Thymus (tissue), 14 donors: ENCODE measurements at places on chromosomes 1 and 21. TPM values are rescaled to one million over a fixed set of nuclear protein-coding genes. Genes with fewer than 3 reads are reported as not detected.

GRCh38 chr21:40433538-40433937, 413.4 kb downstream of the DSCAM start:
- no peak overlapping the region for H3K27ac ChIP-seq
- H3K27me3 ChIP-seq: no peaks in the 10 kb centered on the region
- no peaks in the 10 kb centered on the region for H3K36me3 ChIP-seq
- H3K4me3 ChIP-seq: no peak overlapping the region
- no peaks in the 10 kb centered on the region for H3K4me1 ChIP-seq
- DNase-seq: no peak

- H3K27me3 ChIP-seq: no peaks in the 10 kb centered on the region
- no peak overlapping the region for H3K27ac ChIP-seq
- H3K36me3 ChIP-seq: no peaks in the 10 kb centered on the region
- no peak for DNase-seq
These were observed 29.4 kb upstream of the SOD1 start for GRCh38 chr21:31629972-31630711.

DNA sequence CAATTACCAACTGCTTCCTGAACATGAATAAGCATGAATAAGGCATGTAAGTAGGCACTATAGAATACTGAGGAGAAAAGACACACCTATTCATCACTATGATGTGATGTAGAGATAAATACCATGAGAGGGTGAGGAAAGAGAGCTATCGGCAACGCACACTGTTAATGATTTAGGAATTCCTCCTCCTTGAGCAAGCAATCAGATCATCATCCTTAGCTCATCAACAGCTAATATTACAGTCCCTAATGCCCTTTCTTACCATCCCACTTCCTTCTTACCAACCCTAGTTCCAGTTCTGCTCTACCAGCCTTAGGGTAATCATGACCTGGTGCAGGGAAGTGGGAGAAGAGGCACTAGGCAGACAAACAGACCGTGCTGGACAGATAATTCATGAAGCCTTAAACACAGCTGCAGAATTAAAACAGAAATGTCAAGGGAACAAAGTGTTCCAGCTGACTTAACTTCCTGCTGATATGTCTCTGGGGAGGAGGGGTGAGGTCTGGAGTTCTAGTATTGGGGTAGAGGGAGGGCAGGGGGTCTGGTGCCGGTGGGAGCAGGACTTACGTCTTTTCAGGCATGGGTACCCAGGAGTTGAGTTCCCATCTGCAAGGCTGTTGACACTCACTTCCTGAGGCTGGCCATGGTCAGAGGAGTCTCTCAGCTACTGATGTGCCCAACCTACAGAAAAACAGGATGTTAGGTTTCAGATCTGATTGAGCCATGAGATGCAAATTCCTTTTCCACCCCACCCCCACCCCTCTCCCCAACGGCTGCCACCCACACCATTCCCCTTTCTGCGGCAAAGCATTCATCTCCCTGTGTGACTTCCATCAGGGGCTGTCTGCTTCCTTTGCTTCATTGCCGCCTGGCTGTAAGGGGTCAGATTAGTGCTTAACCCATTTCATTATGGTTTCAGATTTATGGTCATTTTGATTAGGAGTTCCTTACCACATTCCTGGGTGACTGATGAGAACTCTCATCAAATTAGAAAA, 12.6 kb upstream of the RCSD1 start:
- H3K27ac ChIP-seq: peak overlapping the region; percentile 84
- no peaks in the 10 kb centered on the region for H3K36me3 ChIP-seq
- peaks cover 58% of the 10 kb centered on the region for H3K4me1 ChIP-seq
- H3K27me3 ChIP-seq: no peaks in the 10 kb centered on the region
- H3K4me3 ChIP-seq: peak overlapping the region; percentile 40

- peak overlapping the region; percentile 84 for H3K4me3 ChIP-seq
- H3K4me1 ChIP-seq: peaks cover 31% of the 10 kb centered on the region
- no peak for DNase-seq
- no peaks in the 10 kb centered on the region for H3K27me3 ChIP-seq
- H3K36me3 ChIP-seq: no peaks in the 10 kb centered on the region
- peak overlapping the region; percentile 96 for H3K27ac ChIP-seq
These were observed 13.0 kb downstream of the IFI6 start for GRCh38 chr1:27658951-27659496.

DNA sequence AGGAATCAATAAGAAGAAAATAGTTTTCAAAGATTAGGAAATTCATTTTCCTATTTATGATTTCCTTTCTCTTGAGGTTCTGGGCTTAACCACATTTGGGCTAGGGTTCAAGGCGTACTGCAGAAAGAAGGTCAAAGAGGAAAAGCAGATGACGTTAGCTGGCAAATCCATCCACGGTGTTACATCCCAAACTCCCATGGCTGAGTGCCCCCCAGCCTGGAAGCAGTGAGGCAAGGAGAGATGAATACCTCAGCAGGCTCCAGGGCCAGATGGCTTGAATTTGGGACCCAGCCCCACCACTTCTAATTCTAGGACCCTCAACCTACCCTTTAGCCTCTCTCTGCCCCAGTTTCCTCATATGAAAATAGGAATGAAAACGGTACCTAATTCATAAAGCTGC, 17.7 kb downstream of the SUSD4 start:
- no peak overlapping the region for H3K4me3 ChIP-seq
- no peaks in the 10 kb centered on the region for H3K36me3 ChIP-seq
- H3K27ac ChIP-seq: no peak overlapping the region
- DNase-seq: no peak
- H3K27me3 ChIP-seq: no peaks in the 10 kb centered on the region
- peaks cover 5% of the 10 kb centered on the region for H3K4me1 ChIP-seq

DNA sequence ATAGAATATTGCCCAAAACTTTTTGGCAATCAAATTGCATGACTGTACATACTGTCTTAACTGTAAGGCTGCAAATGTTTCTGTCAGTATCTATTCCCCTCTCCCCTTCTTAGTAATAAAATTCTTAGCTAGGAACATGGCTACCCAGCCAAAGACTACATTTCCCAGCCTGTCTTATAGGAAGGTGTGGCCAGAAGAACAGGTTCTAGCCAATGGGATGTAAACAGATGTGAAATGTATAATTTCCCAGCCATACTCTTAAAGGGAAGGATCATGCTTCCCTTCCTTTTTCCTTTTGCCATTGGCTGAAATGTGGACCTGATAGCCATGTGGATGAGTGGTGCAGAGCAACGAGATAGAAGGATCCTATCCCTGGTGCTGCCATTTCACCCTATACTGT, 7.0 kb upstream of the HIVEP3 start:
- no peak for DNase-seq
- H3K4me3 ChIP-seq: no peak overlapping the region
- H3K27me3 ChIP-seq: no peaks in the 10 kb centered on the region
- H3K27ac ChIP-seq: no peak overlapping the region
- no peaks in the 10 kb centered on the region for H3K4me1 ChIP-seq
- H3K36me3 ChIP-seq: no peaks in the 10 kb centered on the region

DNA sequence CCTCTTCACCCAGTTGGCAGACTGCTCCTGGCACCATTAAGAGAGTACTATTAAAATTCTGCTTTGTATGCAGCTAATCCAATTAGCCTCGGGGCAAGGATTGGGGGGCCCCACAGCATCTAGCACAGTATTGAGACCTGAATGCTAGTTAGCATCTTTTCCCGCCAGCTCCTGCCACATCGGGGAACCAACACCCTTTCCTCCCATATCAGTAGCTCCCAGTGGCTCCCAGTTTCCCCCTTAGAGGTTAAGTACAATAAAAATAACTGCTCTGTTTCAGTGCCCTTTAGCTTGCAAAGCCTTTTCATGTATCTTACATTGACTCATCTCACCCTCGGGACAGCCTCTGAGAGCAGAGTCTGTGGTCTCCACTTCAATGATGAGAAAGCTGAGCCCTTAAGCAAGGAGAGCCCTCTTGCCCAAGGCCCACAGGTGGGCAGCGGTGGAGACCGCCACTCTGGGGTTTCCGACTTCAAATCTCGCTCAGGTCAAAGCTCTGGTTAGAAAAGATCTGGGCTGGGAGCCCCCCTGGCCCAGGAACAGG, 4.2 kb upstream of the PMVK start:
- DNase-seq: no peak
- H3K27me3 ChIP-seq: no peaks in the 10 kb centered on the region
- no peak overlapping the region for H3K4me3 ChIP-seq
- H3K4me1 ChIP-seq: peaks cover 80% of the 10 kb centered on the region
- H3K36me3 ChIP-seq: peaks cover 15% of the 10 kb centered on the region
- H3K27ac ChIP-seq: no peak overlapping the region

GRCh38 chr1:27143401-27143800, 11.5 kb downstream of the SLC9A1 start:
- H3K27ac ChIP-seq: no peak overlapping the region
- no peak for DNase-seq
- no peak overlapping the region for H3K4me3 ChIP-seq
- no peaks in the 10 kb centered on the region for H3K27me3 ChIP-seq

- no peaks in the 10 kb centered on the region for H3K36me3 ChIP-seq
- no peak overlapping the region for H3K27ac ChIP-seq
- H3K4me3 ChIP-seq: no peak overlapping the region
- peaks cover 54% of the 10 kb centered on the region for H3K27me3 ChIP-seq
- no peaks in the 10 kb centered on the region for H3K4me1 ChIP-seq
- peak; percentile 12 for DNase-seq
These were observed 272.7 kb downstream of the FOXD2 start for GRCh38 chr1:47710329-47711071.

GRCh38 chr1:200512191-200512590, 102.4 kb upstream of the ZNF281 start:
- peaks cover 17% of the 10 kb centered on the region for H3K4me1 ChIP-seq
- H3K27ac ChIP-seq: no peak overlapping the region
- DNase-seq: no peak
- peaks cover 3% of the 10 kb centered on the region for H3K36me3 ChIP-seq

DNA sequence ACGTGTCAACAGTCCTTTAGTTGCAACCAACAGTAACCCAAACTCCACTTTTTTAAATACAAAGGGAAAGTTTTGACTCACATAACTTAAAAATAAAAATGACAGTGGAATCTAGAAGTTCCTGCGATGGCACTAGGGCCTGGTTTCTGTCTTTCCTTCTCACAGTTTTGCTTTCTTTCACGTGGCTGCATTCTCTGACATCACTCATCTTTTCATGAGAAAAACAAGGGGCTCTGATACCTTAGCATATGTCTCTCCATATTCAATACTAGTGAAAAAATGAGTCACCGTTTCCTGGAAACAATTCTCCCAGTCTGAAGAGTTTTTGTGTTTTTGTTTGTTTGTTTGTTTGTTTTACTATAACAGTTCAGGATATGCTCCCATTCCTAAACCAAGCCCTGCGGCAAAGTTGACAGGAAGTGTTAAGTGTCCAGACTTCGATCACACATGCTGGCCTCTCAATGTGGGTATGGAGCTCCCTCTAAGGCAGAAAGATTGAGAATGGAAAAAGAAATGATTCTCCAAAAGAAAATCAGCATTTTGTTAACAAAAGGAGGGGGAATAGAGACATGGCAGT, 483.3 kb downstream of the TTLL7 start:
- H3K4me3 ChIP-seq: no peak overlapping the region
- no peak overlapping the region for H3K27ac ChIP-seq
- no peak for DNase-seq
- no peaks in the 10 kb centered on the region for H3K36me3 ChIP-seq
- no peaks in the 10 kb centered on the region for H3K4me1 ChIP-seq
- H3K27me3 ChIP-seq: no peaks in the 10 kb centered on the region

GRCh38 chr1:167496797-167497619, 21.3 kb downstream of the CD247 start:
- no peak for DNase-seq
- no peak overlapping the region for H3K27ac ChIP-seq
- H3K4me3 ChIP-seq: no peak overlapping the region
- H3K4me1 ChIP-seq: peaks cover 93% of the 10 kb centered on the region
- peaks cover 79% of the 10 kb centered on the region for H3K36me3 ChIP-seq
- no peaks in the 10 kb centered on the region for H3K27me3 ChIP-seq

DNA sequence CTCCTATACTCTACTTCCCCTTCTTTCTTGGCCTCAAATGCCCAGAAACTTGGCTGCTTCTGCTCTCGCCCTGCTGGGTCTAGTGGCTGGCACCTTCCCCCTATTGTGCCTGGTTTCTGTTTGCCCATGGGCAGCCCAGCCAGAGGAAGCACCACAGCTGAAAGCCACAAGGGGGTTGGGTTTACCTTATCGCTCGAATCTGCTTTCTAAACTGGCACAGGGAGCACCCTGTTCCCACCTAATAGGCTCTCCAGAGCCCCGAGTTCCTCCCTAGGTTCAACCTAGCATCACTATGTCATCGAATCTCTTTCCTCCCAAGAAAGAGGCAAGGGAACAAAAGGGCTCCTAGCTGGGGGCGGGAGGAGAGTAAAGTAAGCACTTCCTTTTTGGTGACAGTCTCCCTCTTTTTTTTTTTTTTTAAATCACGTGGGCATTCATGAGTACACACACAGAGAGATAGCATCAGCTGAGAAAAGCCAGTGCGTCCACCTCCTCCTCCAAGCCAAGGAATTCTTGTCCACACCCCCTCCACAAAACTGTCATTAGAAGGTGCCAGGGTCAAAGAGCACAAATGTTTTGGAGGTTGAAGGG, 72.8 kb downstream of the PLEKHA6 start:
- H3K27ac ChIP-seq: no peak overlapping the region
- peaks cover 4% of the 10 kb centered on the region for H3K27me3 ChIP-seq
- DNase-seq: no peak
- peak overlapping the region; percentile 19 for H3K4me3 ChIP-seq
- peaks cover 10% of the 10 kb centered on the region for H3K4me1 ChIP-seq
- no peaks in the 10 kb centered on the region for H3K36me3 ChIP-seq

DNA sequence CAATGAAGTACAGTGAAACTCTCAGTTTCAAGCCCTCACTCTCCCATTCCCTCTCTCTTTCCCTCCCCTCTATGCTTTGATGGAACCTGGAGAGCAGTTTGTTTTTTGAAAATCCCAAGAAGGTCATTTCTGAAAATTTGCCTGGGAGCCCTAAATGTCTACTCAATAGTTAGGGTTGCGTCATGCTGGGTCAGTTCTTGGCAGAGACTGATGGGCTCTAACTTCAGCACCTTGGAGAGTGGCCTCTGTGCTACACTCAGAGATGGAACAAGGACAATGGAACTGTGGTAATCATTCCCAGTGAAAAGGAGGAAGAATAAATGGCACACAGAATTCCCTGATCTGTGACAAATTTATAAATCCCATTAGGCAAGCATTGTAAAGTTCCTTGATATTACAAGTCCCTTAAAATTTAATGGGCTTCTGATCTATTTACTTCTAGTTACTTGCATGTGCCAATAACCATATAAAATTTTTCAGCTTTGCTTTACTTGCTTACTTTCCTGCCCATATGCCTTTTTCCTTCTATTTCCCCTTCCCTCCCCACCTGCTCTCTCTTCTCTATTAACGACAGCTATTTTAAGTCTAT, 182.9 kb upstream of the KCND3 start:
- no peaks in the 10 kb centered on the region for H3K4me1 ChIP-seq
- H3K27ac ChIP-seq: no peak overlapping the region
- H3K27me3 ChIP-seq: no peaks in the 10 kb centered on the region
- H3K36me3 ChIP-seq: no peaks in the 10 kb centered on the region

GRCh38 chr1:150233359-150234308, 2.3 kb downstream of the ANP32E start:
- no peaks in the 10 kb centered on the region for H3K27me3 ChIP-seq
- peak; percentile 10 for DNase-seq
- H3K27ac ChIP-seq: peak overlapping the region; percentile 97
- peaks cover 26% of the 10 kb centered on the region for H3K36me3 ChIP-seq
- H3K4me1 ChIP-seq: peaks cover 6% of the 10 kb centered on the region
- peak overlapping the region; percentile 92 for H3K4me3 ChIP-seq

Gene CNR2
- total RNA-seq: 1.5 TPM

Gene CDCA8
- 12.6 TPM for total RNA-seq

Gene RNU1-1
- total RNA-seq: 17,380 TPM
